ENCODE measurements at places on chromosomes 13 and 19.

GRCh38 chr13:24557081-24557480 is 44.5 kb upstream of the PARP4 start:
- DNase-seq: no peak

DNA sequence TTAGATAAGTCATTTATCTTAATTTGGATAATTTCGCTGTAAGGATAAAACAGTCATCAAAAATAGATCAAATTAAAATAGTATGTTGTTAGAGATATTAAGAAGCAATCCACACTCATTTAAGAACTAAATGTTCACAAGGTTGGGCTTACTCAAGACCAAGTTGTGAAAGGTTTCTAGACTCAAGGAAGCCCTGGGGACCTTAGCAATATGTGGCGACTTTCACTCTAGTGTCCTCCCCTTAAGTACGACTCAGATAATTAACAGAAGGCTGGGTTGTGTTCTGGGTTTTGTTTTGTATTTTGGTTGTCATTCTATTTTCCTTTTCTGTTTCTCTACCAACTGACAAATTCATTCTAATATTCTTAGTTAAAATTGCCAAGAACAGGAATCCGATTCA is 1008.0 kb downstream of the PCDH9 start:
- DNase-seq: no peak

DNA sequence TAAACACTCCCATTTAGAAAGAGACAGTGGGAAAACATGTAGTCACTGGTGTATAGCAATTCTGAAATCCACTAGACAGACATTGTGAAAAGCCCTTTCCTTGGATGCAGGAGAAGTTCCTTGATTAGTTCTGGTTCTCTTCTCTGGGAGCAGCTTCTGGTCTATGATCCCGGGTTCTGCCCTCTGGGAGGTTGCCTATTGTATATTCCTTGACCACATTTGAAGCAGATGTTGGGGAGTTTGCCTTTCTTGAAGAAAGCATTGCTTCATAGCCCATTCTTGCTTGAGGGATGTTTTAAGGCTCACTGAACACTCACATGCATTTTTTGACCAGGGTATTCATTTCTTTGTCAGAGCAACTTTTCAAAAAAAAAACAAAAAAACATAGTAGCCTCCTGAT is 211.9 kb downstream of the NDFIP2 start:
- DNase-seq: no peak

DNA sequence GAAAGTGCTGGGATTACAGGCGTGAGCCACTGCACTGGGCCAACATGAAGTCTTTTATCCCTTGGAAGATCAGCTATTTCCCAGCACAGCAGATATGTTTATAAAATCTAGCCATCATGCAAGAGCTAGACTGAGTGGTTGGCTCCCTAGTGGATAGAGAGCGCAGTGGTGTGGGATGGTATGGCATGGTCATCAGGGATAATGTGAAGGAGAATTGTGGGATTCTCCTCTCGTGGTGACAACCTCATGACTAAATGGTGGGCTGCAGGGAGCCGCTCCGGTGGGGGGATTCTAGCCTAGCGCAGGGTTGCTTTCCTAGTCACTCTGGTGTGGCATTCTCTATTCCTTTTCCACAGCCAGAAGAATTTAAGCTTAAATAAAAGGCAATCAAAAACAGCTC is 43.3 kb upstream of the GPI start:
- DNase-seq: no peak

DNA sequence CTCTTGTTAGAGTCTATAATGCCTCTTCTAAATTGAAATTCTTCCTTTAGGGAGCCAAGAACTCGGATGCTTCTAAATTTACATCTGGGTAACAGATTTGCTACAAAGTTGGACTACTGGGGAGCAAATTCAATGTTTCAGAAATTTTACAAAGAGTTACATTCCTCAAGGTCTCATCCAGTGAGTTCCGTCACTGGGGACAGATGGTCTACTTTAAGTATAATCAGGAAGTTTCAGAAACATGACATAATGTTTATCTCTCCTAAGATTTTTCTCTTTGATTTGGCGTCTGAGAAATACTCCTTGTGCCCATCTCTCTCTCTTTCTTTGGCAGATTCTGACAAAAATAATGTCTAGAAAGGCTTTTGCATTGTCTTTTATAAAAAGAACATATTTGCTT is 81.5 kb upstream of the MBNL2 start:
- no peak for DNase-seq

DNA sequence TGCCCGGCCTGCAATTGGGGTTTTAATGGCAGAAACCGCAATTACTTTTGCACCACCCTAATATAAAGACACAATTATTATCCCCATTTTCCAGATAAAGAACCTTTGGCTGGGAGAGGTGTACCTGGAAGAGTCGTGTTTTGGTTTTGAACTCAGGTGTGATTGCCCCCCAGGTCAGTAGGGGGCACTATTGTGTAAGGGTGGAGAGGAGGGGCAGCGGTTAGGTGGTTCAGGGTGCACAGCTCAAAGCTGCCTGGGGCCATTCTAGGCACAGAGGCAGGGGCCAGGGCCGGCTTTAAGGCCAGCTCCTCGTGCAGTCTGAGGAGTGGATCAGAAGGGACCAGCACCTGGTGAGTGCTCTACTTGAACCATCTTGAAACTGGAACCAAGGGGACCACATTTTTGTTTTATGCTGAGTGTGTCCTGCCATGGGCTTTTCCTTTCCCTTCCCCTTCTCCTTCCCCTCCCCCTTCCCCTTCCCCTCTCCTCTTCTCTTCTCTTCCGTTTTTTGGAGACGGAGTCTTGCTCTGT is 5.8 kb upstream of the FCGRT start:
- DNase-seq: peak; percentile 84

GRCh38 chr13:43816401-43816889 is 29.7 kb upstream of the ENOX1 start:
- no peak for DNase-seq

- no peak for DNase-seq
Measured at GRCh38 chr13:109790086-109790485, 3.7 kb upstream of the IRS2 start.

DNA sequence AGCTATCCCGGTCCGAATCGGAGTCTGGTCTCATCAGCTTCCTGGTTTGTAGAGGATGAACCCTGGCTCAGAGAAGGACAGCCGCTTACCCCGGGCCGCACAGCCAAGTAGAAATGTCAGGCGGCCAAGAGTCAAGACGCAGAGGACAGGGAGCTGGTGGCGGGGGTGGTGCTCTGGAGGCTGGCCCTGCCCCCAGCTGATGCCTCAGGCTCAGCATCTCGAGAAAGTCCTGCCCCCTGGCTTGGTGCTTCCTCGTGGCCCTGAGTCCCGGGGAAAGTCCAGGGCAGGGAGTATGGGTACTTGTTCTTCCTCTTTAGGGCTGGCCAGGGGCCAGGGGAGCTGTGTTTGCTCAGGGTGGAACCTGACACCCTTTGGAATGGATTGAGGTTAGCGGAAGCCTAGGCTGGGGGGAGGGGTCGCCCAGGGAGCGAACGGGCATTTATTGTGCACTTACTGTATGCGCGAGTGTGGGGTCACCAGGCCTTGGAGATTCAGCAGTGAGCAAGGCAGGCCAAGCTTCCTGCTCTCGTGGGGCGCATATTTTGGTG is 2.2 kb downstream of the TJP3 start:
- DNase-seq: peak; percentile 68

DNA sequence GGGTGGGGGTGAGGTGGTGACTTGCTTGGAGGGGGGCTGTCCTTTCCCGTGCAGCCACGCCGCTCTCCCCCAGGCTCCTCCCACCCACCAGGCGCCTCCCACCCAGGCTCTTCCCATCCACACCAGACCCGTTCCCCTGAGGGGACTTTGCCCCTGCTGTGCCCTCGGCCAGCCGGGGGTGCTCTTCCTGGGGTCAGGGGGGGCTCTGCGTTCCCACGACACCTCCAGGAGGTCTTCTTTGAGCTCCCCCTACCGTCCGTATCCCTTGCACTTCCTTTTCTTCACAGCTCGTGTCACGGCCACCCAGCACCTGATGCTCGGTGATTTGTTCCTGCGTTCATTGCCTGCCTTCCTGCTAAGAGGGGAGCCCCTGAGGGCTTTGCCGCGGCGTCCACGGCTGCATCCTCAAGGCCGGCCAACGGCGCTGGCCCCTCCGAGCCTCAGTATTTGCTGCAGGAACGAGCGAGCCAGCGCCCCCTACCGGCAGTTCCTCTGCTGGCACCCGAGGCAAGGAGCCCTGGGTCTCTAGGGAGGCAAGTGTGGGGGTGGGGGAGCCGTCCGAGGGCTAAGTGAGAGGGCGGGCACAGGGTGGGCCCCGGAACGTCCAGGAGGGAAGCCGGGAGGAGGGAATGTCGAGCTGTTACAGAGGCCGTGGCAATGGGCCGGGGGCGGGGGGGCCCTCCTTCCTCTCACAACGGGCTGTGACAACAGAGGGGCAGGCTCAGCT is 11.8 kb downstream of the LRRC4B start:
- peak; percentile 94 for DNase-seq

- no peak for DNase-seq
Measured at GRCh38 chr19:6101291-6101825, 8.9 kb downstream of the RFX2 start.

- peak; percentile 43 for DNase-seq
Measured at GRCh38 chr13:59364641-59365085, 799.1 kb downstream of the DIAPH3 start.

- no peak for DNase-seq
Measured at GRCh38 chr13:20652946-20653345, 50.6 kb upstream of the IL17D start.

DNA sequence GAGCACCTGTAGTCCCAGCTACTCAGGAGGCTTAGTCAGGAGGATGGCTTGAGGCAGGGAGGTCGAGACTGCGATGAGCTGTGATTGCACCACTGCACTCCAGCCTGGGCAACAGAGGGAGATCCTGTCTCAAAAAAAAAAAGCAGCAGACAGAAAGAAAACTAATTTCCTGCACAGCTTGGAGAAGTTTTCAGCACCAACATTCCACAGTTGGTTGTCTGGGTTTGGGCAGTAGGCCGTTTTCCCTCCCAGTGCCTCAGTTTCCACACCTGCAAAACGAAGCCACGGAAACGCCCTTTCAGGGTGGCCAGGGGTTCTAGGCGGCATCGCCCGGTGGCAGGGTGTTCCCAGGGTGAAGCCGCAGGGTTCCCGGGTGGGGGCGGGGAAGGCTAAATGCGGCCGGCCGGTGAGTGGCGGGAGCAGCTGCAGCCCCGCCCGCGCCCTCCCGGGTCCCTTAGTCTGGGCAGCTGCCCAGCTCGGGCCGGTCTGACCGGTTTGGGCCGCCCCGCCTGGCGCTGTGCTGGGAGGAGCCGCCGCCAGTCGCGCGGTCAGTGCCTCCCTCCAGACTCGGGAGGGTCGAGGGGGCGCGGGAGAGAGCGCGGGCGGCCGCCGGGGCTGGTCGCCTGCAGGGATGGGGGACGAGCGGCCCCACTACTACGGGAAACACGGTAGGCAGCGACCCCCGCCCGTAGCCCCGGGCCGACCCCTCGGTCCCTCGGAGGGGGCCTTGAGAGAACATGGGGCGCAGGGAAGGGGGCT is at the start of gene SLC44A2:
Gene SLC44A2 (plus strand): TSS at position 551 of the 759 bp plus-strand sequence. CDS start 81 bp downstream, at position 632.
- DNase-seq: peak; percentile 99

DNA sequence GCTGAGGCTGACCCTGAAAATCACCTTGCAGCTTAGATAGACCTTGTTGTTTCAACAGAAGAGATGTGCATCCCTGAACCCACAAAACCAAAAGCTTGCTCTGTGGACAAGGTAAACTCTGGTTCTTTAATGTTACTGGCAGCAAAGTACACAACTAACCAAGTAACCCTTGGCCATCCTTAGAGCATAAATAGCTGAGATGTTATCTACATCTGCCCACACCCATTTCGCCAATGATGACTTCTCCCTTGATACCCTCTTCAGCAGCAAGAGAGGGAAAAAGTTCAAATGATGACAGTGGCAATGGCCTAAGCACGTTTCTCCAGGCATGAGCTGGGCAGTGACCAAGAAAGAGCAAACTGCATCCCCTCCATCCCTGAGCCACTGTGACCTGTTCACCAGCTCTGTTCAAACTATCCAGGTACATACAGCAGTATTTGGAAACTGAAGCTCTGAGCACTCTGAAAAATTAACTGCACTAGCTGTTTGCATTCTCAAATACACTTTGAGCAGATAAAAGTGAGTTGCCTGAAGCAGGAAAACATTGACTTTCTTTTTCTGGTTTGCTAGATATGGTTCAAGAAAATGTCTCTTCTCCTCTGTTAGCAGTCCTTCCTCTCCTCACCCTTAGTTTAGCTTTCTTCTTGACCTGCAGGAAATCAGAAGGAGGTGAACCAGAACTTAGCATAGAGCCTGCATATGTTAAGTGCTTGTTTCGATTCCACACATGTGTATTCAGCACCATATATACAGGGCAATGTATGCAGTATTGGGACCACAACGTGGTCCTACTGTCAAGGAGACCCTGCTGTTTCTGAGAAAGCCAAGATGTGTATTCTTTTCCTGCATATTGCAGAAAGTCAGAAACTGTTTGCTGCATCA is 231.7 kb downstream of the FOXO1 start:
- no peak for DNase-seq

GRCh38 chr13:99982731-99983498 is 1.3 kb downstream of the ZIC2 start:
- DNase-seq: no peak

- no peak for DNase-seq
Measured at GRCh38 chr19:13066933-13067807, 35.5 kb downstream of the LYL1 start.

- peak; percentile 94 for DNase-seq
Measured at GRCh38 chr19:35860818-35861639, 4.3 kb downstream of the KIRREL2 start.

All from iPS-NIHi11 (cell line).